Stimulated activated CD8-positive, alpha-beta memory T cell treated with anti-CD3 and anti-CD28 coated beads, Interleukin-4, amount 100 ng/mL, for 24 hours (primary cell): ENCODE measurements at places on chromosomes 2 and 18.

DNA sequence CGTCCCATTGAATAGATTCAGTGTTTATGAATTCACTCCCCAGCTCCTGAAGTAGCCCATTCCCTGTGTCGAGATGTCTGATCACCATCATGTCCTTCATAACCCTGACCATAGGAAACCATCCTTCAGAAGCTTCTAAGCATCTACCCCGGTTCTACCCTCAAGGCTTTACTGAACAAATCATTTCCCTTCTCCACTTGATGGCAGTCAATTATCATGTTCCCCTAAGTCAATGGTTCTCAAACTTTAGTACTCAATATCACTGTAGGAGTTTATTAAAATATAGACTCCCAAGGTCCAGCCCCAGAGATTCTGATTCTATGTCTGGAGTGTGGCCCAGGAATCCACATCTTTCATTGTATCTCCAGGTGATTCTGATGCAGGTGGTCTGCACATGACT is 228.4 kb upstream of the SP5 start:
- no peak for DNase-seq

DNA sequence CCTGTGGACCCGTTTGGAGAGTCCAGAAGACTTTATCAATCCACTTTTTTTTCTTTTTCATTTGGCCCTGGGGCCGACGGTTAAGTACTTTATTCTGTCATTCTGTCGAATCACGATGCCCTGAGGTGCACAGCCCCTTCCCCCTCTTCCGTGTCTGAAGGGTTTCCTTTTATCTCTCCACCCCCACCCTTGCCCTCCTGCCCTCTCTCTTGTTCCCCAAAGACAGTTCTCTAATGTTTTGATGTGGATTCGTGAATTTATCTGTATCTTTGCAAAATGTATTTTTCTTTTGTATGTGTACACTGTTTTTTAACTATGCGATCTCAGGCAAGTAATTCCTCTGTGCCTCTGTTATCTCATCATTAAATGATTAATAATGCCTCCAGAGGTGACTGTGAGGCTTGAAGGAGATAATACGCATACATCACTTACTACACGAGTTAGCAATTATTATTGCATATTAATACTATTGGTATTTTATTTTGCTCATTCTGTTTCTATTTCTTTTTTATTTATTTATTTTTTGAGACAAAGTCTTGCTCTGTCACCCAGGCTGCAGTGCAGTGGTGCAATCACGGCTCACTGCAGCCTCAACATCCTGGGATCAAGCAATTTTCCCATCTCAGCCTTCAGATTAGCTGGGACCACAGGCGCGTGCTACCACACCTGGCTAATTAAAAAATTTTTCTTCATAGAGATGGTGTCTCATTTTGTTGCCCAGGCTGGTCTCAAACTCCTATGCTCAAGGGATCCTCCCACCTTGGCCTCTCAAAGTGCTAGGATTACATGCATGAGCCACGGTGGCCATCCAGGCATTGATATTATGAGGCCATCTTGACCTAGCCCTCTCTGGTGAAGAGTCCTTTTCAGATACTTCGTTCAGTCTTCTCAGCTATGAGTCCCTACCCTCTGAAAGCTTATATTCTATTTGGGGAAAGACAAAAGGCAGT is 1.4 kb upstream of the CASP8 start:
- DNase-seq = no peak

GRCh38 chr2:8234253-8234652 is 447.6 kb upstream of the ID2 start:
- DNase-seq = no peak

GRCh38 chr2:120323214-120323613 is 22.7 kb upstream of the INHBB start:
- DNase-seq = no peak

GRCh38 chr2:77813599-77813998 is 291.4 kb upstream of the LRRTM4 start:
- DNase-seq = no peak

DNA sequence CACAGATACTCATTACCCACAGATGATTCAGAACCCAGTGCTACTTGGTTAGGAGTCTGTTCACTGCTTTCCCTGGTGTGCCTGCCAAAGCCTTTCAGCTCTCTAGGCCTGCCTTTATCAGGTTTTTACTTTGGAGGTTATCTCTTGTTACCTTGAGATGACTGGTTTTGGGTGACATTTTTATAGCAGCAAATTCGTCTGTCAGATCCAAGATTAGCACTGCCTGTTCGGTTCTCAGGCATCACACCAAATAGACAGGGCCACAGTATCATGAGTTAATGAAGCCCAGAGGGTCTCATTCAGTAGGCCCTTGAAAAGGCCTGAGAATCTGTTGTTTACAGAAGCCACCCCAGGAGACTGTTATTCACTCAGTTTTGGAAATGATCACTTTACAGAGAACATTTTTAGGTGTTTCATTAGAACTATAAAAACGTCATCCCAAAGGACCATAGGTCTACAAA is 121.2 kb downstream of the OSBPL6 start:
- DNase-seq = no peak

- DNase-seq = no peak
Measured at GRCh38 chr2:40556739-40557138, 104.8 kb upstream of the SLC8A1 start.

GRCh38 chr2:198762441-198762840 is 695.3 kb downstream of the SATB2 start:
- no peak for DNase-seq

DNA sequence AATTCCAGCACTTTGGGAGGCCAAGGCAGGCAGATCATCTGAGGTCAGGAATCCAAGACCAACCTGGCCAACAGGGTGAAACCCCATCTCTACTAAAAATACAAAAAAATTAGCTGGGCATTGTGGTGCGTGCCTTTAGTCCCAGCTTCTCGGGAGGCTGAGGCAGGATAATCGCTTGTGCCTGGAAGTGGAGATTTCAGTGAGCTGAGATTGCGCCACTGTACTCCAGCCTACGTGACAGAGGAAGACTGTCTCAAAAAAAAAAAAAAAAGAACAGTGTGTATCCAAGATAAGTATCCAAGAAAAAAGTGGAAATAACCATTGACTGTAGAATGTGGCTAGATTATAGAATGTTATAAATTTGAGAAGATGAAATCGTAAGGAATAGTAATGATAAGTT is 142.1 kb downstream of the FAM124B start:
- DNase-seq = no peak

DNA sequence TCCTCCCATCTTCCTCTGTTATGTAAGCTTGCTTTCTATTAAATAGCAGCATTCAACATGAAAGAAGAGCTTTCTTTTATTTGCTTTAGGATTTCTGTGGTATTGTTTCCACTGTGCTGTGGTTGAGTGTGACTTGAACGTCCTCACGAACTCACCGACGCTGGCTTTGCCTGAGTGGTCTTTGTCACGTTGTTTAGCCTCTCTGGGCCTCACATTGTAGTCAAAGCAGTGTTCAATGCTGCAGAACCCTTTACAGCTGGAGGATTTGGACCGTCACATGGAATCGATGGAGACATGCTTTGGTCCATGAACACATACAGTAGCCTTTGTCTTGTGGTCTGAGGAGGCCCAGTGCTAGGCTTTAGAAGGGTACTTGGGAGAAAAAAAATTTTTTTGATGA is 66.3 kb downstream of the TANC1 start:
- no peak for DNase-seq

DNA sequence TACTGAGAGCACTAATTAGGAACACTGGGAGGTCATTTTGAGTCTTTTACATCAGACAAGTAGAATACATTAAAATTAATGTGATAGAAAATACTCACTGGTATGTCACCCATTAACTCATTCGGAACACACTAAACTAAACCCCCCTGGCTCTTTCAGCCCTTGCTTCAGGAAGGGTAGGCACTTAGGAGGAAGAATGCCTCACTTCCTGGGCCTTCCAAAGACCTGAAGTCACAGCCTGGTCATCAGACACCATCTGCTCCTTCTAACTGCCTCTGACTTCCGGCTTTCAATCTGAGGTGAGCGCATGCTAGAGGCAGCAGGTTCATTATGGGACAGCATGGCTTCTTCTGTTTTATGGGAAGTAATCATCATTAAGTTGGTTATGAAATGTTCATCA is 451.4 kb downstream of the PID1 start:
- DNase-seq = no peak

GRCh38 chr18:10057894-10058791 is 144.3 kb downstream of the VAPA start:
- DNase-seq = no peak

DNA sequence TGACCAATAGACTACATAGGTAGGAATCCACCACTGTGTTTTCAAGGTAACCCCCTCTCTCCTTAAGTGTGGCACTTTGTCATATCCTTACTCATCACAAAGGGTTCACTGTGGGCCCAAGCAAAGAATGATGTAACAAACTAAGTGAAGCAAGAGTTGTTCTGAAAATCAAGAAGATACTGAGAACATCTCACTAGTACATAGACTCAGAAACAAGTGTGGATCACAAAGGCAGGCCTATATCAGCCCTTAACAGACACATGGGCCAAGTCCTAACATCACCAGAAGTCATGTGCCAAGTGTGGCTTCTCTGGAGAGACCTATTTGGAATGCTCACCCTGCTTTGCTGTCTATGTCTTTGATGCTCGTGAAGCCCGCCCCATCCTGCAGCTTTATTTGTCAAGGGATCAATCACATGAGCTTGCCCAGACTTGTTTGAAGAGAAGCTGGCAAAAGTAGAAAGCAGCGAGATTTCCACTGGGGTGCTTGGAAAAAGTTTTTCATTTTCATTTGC is 131.2 kb upstream of the TTC39C start:
- DNase-seq = no peak

GRCh38 chr2:67108231-67108630 is 288.9 kb upstream of the ETAA1 start:
- no peak for DNase-seq

- no peak for DNase-seq
Measured at GRCh38 chr18:69490813-69491212, 90.1 kb downstream of the DOK6 start.

DNA sequence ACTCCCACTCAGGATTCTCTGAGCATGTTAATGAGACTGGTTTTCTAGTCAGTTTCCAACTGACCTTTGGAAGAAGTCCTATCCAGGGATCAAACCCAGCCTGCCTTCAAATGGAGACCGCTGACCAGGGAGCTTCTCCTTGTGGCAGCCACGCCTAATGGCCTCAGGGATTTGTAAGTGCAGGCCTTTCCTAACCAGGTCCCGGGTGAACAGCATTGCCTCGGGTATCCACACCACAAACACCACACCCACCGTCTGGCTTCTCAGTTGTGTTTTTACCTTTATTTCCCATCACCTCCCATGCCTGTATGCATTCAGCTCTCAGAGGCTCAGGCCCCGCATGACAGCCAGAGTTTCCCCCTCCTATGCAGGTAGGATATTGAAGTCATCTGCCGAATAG is 406.3 kb upstream of the HS6ST1 start:
- no peak for DNase-seq
